AG09319 (cell line): ENCODE measurements at places on chromosomes 5 and 9.
A peak's percentile ranks its signal among the peaks of the same experiment; 100 is the strongest.

DNA sequence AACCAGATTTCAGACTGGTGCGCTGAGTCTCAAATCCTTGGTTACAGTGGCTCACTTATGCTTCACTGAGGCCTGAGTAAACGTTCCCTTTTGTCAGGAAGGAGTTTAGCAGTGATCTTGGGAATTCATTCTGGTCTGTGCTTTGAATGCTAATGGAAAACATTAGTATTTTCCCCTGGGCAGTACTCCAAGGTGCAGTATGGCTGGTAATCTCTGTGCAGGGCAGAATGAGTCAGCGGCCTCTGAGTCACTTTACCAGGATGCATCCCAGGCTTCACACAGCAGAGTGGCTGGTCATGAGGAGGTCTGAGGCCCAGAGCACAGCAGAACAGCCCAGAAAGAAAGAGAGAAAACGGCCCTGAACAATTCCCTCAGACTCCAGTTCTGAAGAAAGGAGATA lies 54.0 kb downstream of the PCA3 start:
- DNase-seq: peak; percentile 93

GRCh38 chr5:151096001-151096373 lies 15.2 kb upstream of the TNIP1 start:
- DNase-seq: no peak

DNA sequence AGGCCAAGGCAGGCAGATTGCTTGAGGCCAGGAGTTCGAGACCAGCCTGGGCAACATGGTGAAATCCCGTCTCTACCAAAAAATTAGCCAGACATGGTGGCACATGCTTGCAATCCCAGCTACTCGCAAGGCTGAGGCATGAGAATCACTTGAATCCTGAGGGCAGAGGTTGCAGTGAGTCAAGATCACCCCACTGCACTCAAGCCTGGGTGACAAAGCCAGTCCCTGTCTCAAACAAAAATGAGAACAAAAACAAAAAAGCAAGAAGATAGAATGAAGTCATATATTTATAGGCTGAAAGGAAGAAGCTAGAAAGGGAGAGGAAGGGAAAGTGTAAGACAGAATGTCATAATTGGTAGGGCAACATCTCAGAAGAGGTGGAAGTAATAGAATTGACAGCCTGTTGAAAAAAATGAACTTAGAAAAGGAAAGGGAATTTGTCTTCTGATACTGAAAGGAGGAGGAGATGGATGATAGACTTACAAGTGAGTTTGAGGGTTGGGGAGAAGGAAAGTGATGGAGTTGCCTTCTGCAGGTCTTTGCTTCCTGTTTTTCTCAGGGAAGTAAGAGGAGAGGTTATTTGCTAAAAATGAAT lies 32.2 kb downstream of the CARD6 start:
- no peak for DNase-seq

GRCh38 chr5:139770722-139771121 lies 24.9 kb upstream of the PSD2 start:
- DNase-seq: no peak

- DNase-seq: peak; percentile 5
Measured at GRCh38 chr5:66864240-66864884, 268.2 kb downstream of the MAST4 start.

DNA sequence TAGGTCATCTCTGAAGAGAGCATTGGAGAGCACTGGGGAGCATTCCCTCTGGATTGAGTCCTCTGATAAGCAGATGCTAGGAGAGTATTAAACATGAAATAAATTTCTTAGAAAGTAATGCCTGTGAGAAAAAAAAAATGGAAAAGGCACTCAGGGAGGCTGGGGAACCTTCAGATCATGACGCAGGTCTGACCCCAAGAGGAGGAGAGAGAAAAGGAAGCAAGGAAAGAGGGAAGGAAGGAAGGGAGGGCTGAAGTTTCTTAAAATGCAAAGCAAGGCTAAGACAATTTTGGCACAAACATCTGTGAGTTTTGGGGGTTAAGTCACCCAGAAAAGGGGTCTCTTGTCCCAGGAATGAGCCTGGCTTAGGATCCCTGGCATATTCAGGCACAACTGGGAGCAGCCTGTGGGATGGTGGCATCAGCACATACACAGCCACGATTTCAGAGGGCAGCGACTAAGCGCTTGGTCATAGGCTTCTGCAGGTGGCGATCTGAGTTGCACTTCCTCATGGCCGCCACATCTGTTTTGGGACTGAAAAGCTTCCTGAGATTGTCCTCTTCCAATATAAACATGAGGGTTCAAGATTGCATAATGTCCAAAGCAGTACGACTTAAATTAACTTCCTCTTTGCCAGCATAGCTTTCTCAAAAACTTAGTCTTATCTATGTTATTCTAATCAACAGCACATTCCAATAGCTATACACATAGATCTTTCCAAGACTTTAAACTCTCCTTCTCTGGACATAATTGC lies 692.7 kb downstream of the DNAH5 start:
- DNase-seq: no peak

- DNase-seq: no peak
Measured at GRCh38 chr5:140259500-140259899, 43.4 kb downstream of the PFDN1 start.

DNA sequence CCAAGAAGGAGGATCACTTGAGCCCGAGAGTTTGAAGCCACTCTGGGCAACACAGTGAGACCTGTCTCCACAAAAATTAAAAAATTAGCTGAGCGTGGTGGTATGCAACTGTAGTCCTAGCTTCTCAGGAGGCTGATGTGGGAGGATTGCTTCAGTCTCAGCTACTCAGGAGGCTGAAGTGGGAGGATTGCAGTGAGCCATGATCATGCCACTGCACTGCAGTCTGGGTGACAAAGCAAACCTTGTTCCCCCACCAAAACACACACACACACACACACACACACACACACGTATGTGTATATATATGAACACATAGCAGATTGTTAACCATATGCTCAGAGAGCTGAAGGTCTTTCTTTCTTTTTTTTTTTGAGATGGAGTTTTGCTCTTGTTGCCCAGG lies 157.5 kb upstream of the MAST4 start:
- no peak for DNase-seq

GRCh38 chr9:116081435-116082115 lies 72.0 kb upstream of the PAPPA start:
- DNase-seq: no peak

DNA sequence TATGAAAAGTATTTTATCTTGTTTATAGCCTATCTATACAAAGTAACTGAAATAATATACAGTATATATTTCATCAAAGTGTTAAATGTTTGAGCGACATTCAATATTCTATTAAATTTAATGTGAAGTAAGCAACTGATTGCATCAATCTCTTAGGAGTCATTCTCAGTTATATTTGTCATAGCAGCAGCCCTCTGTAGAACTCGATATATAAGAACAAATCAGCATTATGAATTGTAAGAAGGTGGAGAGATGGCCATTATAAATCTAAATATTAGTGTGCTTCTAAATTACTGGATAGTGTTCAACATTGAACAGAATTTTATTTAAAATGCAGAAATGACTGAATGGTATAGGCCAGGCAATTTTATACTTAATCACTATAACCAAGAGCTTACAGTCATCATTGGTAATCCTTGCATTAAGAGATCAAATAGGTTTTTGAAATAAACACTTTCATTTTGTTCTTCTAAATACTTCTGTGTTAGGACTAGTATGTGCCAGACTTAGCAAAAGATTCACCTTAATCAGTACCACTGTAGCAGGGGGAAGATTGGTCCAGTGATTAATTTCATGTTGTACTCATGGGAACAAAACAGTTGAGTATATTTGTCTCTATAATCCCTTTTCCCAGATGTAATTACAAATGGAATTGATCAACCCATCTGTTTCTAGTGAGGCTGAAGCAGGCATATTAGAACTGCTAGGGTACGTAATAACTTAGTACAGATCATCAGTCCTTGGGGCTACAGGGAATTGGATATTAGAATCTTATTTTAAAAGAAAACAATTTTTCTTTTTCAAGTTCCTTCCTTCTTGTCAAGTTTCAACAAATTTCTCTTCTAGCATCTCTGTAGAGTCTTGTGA lies 108.3 kb upstream of the TYRP1 start:
- no peak for DNase-seq
